ENCODE measurements at places on chromosomes 12 and 14.

DNA sequence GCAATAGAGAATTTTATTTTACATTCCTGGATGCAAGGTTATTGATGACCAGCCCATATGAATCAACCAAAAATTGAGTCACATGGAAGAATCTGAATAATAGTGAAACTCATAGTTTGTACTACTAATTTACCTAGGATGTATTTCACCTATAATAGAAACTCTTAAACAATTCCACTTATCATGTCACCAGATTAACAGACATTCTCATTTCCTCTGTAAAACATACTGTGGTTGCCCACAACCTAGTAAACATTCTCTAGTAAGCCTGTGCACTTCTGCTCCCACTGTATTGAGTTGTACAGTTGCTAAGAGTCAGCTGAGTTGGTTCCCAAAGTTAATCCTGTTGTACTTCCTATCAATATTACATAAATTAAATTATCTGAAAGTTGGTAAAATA, 196.6 kb upstream of the TMTC1 start:
- DNase-seq = no peak

GRCh38 chr12:92218394-92219077, 72.9 kb upstream of the BTG1 start:
- peak; percentile 27 for DNase-seq

DNA sequence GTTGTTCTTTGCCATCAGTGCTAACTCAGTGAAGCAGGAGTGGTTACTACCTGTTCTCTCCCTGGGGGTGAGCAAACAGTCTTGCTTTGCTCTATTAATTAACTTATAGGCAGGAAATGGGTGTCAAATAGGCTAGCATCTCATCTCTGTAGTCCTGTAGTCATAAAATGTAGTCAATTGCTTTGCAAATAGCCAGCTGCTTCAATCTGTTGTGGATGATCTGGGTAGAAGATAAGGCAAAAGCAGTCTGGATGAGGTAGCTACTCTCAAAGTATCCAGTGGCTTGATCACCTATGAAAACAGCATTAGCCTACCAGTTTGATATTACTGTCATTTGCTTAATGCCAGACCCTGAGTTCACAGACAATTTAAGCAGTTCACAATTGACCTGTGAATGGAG, 369.0 kb upstream of the TMTC1 start:
- DNase-seq = no peak

DNA sequence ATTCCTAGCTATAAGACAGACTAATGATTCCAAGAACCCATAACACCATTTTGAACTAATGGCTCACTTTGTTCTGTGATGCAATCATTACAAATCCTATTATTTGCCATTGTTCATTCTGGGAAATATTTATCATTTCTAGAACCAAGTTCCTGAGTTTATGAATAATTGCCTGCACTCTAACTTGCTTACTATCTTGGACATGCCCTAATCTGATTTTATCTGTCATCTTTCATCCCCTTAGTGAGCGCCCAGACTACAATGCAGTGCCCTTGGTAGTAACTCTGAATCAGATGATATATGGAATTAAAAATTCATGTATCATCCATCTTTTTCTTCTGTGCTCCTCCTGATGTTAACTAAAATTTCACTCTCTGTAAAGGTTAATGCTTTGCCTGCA, 703.1 kb upstream of the MDGA2 start:
- DNase-seq = no peak

DNA sequence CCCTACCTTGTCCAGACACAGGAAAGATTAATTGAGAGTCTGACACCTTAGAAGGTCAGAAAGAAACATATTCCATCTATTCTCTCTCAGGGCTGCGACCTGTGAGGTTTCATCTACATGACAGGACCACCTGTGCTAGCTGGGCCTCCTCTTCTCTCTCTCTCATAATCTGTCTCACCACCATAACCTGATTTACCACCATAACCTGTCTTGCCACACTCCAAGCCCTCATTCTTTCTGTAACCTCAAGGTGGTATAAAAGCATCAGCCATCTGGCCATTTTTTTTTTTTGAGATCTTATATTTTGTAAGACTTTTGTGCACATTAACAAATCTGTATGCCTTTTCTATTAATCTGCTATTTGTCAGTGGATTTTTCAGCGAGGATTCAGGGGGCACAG, 75.5 kb downstream of the ACADS start:
- DNase-seq = no peak

Data from GM23248 (cell line).